ENCODE measurements at places on chromosomes 1 and 21.

- no peak for DNase-seq
Observed at GRCh38 chr1:174812656-174813055, 187.1 kb upstream of the CACYBP start.

- DNase-seq, result no peak
Observed at GRCh38 chr1:88219521-88219920, 464.6 kb upstream of the PKN2 start.

DNA sequence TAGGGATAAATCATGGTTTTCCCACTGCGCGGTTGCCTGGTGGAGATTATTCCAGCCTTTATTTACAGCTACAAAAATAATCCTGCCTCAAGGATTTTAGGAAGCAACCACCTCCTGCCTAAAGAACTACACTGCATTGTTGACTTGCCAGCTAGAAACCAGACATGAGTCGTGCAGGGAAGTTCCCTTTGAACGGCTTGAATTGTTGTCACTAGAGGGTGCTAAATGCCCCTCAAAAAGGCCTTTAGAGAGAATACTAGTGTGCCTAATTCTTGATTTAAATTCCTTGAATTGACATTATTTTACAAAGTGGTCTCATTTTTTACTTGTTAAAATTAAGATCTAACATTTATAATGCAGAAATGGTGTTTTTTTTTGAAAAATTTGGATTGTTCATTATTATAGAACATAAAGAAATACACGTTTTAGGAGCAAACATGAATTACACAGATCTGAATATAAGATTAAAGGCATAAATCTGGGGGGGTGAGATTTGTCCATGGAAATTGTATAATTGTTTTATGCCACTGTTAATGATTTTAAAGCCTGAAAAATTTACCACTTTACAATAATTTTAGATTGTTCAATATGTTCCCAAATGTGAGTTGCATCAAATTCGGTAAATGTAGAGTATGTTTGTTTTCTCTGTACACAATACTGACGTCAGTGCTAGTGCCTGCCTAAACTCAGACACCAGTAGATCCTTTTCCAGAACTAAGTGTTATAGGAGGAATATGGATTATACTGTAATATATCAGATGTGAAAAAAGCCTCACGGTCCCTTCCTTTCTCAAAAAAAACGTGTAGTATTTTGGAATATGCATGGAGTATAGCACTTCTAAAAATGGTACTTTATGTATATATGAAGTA is 7.6 kb upstream of the ERG start:
- no peak for DNase-seq

DNA sequence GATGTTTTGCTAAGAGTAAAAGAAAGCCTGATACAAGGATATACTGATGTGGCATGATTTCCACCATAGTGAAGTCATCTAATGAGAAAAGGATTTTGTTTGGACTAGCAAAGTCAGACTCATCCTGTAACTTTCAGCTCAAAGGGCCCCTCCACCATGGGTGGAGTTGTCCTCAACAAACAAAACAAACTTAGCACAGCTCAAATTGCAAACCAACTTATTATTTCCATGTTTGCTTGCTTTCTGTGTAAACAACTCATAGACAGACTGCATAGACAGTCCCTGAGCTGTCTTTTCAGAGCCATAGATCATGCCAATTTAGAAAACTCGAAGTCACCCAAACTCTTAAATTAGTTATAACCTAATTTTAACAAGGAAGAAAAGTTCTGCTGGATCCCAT is 69.4 kb upstream of the VAV3 start:
- no peak for DNase-seq

GRCh38 chr1:240691909-240692705 is 80.2 kb upstream of the GREM2 start:
- DNase-seq, result no peak

GRCh38 chr21:28826569-28826968 is 166.1 kb downstream of the LTN1 start:
- DNase-seq, result no peak

- DNase-seq, result no peak
Observed at GRCh38 chr1:3773572-3774275, 1.2 kb downstream of the SMIM1 start.

- no peak for DNase-seq
Observed at GRCh38 chr1:22888320-22889075, 84.2 kb downstream of the LACTBL1 start.

DNA sequence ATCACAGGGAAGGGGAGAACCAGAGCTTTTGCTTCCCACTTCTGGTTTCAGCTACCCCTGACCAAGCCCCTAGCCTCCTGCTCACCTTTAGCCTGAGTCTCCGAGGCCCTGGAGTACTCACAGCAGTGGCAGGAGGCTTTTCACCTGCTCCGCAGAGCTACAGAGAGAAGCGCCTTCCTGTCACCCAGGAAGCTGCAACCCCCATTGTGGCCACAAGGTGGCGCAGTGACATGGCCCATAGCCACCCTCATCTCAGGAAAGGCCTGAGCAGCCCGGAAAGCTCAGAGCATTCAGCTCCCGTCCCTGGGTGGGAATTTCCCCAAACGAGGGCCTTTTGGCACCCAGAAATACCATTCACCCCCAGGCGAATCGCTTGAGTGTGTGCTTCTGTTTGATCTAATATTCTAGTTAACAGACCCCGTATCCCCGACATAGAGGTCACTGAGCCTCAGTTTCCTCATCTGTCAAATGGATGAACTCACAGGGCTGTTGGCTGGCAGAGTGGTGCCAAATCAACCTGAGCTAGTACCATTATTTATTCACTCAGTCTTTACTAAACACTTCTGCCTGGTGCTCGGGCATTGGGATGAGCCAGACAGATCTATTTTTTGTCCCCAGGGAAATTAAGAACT is 25.3 kb downstream of the A3GALT2 start:
- peak; percentile 82 for DNase-seq

DNA sequence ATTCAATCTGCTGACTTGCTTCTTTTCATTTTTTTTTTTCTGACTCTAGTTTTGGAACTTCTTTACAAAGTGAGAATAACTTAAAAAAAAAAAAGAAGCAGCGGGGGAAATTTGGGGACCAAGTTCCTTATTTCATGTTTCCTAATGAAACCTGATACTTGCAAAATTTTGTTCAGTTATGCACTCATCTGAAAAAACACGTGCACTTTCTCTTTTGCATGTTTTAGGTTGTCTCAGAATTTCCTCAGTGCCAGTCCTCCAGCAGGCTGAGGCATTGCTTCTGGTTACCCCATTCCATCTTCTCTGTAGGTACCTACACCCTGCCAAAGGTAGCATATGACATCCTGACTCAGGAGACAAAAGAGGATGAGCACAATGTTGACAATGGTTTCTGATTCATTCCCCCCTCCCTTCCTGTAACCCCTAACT is 299.7 kb downstream of the GRIK1 start:
- no peak for DNase-seq

GRCh38 chr21:44360159-44360558 is 6.7 kb downstream of the TRPM2 start:
- no peak for DNase-seq

DNA sequence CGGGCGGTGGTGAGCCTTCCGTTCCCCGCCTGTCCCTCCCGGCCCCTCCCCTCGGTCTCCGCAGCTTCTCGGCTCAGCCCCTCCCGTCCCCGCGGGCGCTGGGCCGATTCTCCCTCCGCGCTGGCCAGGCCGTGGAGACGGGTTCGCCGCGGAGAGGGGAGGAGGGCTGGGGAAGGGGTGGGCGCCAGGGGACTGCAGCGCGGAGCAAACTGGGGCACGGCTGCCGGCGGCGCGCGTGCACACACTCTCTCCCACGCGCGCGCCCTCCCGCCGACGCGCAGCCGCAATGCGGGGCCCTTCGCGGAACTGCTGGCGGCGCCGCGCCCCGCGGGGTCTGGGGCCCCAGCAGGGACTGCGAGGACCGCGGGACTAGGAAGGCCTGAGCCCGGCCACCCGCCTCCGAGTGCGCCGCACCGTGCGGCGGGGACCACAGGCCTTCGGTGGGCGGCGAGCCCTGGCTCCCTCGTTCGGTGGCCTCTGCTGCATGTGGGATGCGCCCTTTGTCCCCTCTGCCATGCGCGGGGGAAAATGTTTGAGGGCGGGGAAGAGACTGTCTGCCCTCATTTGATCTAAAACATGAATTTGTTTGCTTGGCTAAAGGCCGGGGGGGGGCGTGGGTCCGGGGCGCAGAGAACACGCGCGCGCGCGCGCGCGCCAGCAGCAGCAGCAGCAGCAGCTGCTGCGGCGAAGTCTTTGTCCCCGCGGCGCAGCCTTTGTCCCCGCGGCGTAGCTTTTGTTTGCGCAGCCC is 90.7 kb upstream of the VAMP3 start:
- DNase-seq, result peak; percentile 38

GRCh38 chr1:159188375-159188788 is 16.3 kb upstream of the ACKR1 start:
- DNase-seq, result no peak

- no peak for DNase-seq
Observed at GRCh38 chr1:64956733-64957441, 9.5 kb downstream of the JAK1 start.

DNA sequence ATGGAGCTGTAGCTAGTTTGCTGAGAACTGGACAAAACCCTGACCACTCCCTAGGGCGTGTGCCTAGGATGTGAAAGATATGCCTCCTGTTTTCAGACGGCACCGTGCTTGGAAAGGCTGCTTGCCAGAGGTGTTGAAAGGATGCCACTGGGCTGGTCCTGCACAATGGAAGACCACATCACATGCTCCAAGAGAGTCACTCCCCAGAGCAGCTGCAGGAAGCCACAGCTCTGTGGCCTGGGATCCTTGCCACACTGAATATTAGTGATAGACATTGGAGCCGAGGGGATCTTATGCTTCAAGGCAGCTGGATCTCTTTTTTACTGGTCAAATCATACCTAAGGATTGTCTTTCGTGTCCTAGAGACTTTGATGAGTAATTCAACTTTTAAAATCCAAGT is 6.6 kb upstream of the APP start:
- no peak for DNase-seq

DNA sequence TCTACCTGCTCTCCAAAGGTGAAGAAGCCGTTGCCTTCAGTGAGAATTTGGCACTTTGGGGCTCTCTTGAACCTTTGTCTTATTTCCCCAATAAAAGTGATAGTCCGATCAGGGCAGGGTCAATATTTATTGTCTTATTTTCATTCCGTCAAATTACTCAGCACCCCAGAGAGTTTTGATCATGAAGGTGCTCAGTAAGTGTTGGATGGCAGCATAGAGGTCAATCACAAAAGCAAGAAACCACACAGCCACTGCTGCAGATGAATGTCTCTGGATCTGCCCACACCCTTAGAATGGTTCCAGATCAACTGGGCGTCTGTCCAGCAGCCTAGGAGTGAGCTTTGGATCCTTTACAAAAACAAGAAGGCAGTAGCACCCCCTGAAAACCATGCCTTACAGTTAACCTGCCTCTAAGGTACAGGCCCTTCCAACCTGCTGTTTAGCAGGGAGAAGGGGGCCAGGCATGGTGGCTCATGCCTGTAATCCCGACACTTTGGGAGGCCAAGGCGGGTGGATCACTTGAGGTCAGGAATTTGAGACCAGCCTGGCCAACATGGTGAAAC is 97.3 kb downstream of the PSMG1 start:
- DNase-seq, result no peak

DNA sequence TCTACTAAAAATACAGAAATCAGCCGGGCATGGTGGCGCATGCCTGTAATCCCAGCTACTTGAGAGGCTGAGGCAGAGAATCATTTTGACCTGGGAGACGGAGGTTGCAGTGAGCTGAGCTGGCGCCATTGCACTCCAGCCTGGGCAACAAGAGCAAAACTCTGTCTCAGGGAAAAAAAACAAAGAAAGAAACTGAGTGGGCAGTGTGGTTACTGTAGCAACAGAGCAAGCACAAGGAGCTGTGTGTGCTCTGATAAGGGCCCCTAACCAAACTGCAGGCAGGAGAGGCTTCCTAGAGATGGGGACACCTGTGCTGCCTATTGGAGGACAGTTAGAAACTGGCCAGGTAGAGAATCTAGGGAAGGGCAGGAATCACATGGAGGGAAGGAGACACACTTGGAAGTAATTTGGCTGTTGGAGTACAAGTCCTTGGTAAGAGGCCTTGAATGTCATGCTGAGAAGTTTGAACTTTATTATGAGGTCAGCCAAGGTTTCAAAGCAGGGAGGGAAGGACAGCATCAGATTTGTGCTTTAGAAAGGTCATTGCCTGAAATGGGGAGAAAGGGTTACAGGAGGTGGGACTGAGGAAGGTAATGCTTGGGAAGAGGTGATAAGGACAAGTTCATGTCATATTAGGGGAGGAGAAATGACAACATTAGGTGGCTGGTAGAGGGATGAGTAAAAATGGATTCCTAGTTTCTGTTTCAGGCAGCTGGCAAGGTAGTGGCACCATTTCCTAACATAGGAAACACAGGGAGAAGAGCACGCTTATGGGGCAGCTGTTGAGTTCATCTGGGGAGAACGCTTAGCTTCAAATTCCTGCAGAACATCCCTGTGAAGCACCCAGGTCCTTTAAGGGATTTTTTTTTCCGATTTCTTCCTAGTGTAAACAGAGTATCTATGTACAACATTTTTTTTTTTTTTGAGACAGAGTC is 69.2 kb upstream of the ARTN start:
- no peak for DNase-seq

- DNase-seq, result no peak
Observed at GRCh38 chr21:15472108-15473040, 257.4 kb upstream of the USP25 start.

- no peak for DNase-seq
Observed at GRCh38 chr1:38452246-38452645, 405.7 kb upstream of the POU3F1 start.

DNA sequence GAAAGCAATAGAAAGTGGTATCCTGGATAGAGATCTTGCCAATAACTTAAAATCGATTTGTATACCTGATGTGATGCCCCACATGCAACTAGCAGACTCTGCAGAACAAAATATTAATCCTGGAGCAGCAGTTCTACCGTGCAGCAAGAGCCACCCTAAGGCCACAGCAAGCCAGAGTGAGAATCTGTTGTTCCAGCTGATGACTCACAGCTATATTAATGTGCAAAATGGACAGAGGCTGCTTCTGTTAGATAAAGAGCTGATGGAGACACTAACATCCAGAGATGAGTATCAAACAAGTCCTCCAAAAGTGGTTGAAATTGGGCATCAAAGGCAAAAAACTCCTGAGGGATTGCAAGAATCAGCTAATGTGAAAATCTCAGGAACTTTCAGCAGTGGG is 127.8 kb downstream of the MACF1 start:
- DNase-seq, result no peak

DNA sequence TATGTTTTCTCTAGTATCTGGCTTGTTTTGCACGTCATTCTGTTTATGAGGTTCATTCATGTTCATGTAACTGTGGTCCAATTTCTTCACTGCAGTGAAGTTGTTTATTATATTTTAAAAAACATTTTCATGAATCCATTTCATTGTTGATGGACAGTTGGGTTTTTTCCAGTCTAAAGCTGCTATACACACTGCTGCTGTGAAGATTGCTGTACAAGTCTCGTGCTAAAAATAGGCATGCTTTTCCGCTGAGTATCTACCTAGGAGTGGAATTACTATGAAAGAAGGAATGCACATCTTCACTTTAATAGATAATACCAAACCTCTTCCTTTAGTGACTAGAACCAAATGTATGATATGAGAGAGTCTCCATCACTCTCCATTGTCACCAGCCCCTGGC is 49.0 kb upstream of the ETS2 start:
- DNase-seq, result no peak

DNA sequence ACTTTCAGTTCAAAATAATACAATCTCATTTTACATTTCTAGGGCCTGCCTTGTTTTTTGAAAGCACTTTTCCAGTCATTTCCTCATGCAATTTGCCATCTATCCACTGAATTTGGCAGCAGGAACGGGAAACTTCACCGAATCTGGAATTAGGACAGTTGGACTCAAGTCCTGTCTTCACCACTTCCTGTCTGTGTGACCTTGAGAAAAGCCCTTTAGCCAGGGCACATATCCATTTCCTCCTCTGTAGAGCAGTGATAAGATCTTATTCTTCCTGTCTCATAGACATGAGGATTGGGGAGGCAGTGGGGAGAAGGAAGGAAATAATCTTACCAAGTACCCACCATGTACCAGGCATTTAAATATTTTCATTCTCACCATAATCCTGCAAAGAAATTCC is 12.0 kb downstream of the VAV3 start:
- no peak for DNase-seq

All from activated T-helper 9 cell treated with anti-CD3 and anti-CD28 coated beads, Interleukin-2, amount 50 U/mL, for 16 hours (primary cell).